ENCODE measurements at places on chromosomes 13 and 19.
A peak's percentile ranks its signal among the peaks of the same experiment; 100 is the strongest.

- DNase-seq, result peak; percentile 9
These were observed 30.1 kb downstream of the RCBTB2 start for GRCh38 chr13:48502601-48503319.

DNA sequence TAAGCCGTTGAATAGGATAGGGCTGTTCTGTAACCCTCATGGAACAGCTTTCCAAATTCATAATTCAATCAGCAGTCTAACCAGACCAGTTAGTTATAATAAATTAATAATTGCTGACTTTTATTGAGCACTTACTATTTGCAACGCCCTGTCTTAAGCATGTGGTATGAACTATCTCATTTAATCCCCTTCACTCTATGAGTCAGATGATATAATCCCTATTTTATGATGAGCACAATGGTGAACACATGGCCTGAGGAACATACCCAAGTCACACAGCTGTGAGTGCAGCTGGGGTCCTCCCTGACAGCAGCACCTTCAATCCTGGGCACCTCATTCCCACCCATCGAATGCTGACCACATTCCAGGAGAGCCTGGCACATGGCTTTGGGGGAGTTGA is 28.0 kb upstream of the SACS start:
- peak; percentile 32 for DNase-seq

DNA sequence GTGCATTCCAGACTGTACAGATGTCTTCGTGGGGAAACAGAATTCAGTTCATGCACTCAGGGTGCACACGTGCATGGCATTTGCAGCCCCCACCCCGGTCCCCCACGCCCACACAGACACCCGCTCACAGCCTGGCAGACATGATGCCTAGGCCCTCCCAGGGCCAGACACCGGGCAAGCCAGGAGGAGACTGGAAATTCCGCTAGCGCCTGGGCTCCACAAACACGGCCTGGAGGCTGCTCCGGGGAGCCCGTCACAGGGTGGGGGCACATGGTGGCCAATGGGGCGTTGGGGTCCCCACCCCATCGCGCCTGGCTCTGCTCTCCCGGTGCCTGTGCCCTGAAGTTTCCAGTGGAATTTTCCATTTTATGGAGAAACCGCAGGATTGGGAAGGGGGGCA is 3.6 kb downstream of the CILP2 start:
- DNase-seq, result no peak

GRCh38 chr19:45336696-45337251 is 3.8 kb upstream of the KLC3 start:
- no peak for DNase-seq

DNA sequence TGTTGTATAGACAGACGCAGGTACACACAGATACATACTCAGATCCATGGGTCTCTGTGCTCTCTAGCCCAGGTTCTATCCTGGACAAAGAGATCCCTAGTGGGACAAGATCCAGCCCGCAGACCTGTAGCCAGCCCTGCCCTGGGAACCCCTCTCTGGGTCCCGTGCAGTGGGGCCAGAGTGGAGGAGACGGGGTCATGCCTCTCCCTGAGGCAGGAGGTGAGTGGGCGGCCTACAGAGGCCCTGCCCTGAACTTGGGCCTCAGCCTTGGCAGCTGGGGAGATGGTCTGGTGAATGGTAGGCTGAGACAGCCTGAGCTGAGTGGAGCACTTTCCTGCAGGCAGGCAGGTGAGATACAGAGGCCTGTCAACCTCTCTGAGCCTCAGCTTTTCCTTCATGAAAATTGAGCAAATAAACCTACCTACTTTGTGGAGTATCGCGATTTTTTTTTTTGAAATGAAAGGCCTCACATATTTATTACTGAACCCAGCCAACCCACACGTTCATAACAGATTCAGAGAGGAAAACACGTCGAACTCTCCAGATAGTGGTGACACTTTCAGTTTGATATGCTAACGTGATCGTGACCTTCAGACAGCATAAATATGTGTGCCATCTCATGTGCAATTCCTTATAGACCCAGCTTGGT is 3.4 kb upstream of the JUND start:
- no peak for DNase-seq

DNA sequence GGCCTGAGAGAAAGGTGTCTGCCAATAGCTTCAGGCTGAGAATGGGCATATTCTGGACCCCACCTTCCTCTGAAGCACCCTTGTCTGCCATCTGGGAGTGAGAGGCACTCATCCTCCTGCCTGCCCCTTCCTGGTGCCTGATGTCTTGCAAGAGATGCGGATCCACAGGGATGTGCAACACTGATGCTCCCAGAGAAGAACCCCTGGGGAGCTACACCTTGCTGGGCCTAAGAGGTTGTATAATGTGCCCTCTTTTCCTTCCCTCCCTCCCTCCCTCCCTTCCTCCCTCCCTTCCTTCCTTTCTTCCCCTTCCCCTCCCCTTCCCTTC is 34.6 kb downstream of the ADPRHL1 start:
- no peak for DNase-seq

GRCh38 chr19:58009666-58010301 is 7.2 kb upstream of the ZNF606 start:
- DNase-seq, result no peak

GRCh38 chr13:47890146-47890814 is 110.8 kb downstream of the SUCLA2 start:
- no peak for DNase-seq

- no peak for DNase-seq
These were observed at the start of gene SCEL for GRCh38 chr13:77535448-77535847. SCEL (plus strand) TSS chr13:77535706; CDS start chr13:77555876, 20,170 bp downstream.

DNA sequence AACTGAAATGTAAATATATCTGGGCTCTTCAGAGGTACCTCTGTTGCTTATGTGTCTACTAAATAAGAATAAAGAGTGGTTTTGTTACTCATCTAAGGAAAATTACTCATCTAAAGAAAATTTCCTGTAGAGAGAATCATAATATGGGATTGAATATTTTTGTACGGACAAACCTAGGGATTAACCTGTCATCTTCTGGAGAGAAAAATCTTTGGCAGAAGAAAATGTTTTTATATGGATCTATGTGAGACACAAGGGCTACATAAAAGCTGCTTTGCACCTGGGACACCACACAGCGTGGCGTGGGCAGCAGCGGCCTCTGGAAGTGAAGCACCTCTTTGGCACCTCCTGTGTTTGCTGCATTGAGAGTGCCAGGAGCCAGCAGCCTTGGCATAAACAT is 242.9 kb upstream of the DACH1 start:
- DNase-seq, result peak; percentile 36

GRCh38 chr19:19816679-19817078 is 4.9 kb downstream of the ZNF506 start:
- no peak for DNase-seq

DNA sequence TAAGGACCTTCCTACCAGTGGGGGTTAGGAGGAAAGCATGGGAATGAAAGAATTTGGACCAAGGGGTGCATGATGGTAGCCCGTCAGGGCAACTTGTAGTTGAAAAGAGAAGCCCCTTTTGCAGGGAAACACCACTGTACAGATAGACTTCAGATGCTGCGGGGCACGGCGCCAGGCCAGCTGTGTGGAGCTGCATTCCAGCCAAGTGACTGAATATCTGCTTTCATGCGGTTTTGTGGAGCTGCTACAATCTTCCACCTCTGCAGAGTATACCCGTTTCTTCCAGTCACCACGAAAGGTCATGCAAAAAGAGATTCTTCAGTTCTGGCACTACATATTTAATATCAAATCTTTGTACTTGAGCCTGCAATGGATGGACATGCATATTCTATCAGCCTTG is 104.7 kb downstream of the RGCC start:
- peak; percentile 88 for DNase-seq

DNA sequence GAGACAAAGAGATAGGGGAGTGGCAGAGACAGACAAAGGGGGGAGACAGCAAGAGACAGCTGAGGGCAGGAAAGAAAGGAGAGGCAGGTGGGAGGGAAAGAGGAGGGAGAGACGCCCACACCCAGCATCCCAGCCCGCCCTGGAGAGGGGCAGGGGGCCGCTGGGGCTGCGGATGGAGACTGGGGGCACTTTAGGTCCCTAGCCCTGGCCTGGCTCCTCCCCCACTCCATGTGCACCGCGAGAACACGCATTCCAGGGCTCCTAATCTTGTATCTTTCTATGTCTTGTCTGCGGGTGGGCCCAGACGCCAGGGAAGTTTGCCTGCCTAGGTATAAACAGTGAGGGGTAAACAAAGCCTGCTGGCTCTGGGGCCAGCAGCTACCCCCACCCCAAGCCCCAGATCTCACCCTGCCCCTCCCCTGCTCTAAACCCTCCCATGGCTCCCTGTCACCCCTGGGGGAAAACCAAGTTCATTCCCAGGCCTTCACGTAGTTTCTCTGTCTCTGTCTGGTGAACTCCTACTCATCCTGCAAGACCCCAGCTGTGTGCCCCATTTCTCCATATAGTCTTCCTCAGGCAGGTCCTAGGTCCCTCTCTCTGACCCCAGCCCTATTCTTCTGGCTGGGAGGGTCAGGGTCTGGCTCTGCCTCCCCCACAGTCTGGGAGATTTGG is 5.7 kb downstream of the TLE5 start:
- no peak for DNase-seq

DNA sequence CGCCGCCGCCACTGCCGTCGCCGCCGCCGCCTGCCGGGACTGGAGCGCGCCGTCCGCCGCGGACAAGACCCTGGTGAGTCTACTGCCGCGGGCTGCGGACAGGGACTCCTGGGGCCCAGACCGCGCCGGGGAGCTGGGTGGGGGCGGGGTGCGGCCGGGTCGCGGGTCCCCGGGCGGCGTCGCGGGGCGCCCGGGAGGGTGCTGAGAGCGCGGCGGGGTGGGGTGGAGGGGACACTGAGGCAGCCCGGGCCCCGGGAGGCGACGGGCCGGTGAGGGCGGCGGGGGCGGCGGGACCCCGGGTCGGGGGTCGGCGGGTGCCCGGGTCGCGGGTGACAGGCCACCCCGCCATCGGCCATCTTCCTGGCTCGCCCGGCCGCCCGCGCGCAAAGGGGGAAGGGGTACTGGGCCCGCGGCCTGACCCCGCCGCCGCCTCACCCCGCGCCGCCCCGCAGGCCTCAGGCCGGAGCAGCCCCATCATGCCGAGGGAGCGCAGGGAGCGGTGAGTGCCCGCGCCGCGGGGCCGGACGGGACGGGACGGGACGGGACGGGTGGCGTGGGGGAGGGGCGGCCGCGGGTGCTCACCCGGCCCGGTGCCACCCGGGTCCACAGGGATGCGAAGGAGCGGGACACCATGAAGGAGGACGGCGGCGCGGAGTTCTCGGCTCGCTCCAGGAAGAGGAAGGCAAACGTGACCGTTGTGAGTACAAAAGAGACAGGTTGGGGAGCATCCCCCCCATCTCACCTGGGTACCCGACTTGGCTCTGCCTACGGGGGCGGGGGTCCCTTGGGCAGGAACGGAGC is 489 bp downstream of the CCNE1 start:
- no peak for DNase-seq

- DNase-seq, result no peak
These were observed 20.3 kb upstream of the GGACT start for GRCh38 chr13:100608906-100609305.

DNA sequence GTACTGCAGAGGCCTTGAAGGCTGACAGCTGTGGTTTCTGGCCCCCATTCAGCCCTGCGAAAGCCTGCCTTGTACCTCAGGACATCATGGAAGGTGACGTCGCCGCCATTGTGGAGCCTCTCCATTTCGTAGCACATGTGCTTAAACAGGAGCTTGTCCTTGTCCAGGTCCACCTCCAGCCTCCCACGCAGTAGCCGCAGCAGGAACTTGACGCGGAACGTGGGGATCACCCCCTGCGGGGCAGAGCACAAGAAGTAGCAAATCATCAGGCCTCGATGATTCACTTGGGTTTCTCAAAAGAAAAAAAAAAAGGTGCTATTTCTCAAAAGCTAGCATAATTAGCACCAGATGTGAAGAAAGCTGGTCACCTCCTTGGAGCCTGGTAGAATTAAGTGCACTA is 351.0 kb downstream of the NALCN start:
- no peak for DNase-seq

DNA sequence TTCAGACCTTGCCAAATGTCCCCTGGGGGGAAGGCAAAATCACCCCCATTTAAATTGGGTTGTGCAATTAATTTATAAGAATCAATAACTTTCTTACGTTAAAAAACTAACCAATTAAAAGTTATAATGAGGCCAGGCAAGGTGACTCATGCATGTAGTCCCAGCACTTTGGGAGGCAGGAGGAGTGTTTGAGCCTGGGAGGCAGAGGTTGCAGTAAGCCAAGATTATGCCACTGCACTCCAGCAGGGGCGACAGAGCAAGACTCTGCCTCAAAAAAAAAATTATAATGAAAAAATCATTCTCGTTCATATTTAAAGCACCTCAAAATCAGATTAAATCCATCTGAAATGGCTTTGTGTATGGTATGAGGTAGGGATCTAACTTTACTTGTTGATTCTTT is 18.4 kb upstream of the SIGLEC14 start:
- peak; percentile 19 for DNase-seq

DNA sequence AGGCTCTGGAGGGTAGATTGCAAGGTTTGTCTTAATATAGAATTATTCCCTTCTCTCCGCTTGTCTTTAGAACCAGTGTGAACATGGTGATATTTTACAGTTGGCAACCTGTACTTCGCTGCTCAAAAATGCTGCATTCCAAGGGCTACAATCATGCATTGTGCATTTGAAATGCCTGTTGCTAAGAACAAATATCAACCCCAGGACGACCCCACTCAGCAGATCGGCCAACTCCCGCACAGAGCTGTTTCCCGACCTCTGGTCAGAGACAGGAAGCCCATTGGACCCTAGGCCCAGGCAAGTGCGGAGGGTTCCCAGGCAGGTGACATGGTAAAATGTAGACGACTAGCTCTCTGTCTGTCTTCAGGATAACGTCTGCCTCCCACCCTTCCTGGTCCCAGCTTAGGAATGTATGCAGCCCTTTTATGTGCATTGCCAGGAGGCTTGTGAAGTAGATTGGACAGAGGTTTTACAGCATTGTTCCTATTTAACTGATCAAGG is 263.5 kb downstream of the FOXO1 start:
- DNase-seq, result peak; percentile 72

DNA sequence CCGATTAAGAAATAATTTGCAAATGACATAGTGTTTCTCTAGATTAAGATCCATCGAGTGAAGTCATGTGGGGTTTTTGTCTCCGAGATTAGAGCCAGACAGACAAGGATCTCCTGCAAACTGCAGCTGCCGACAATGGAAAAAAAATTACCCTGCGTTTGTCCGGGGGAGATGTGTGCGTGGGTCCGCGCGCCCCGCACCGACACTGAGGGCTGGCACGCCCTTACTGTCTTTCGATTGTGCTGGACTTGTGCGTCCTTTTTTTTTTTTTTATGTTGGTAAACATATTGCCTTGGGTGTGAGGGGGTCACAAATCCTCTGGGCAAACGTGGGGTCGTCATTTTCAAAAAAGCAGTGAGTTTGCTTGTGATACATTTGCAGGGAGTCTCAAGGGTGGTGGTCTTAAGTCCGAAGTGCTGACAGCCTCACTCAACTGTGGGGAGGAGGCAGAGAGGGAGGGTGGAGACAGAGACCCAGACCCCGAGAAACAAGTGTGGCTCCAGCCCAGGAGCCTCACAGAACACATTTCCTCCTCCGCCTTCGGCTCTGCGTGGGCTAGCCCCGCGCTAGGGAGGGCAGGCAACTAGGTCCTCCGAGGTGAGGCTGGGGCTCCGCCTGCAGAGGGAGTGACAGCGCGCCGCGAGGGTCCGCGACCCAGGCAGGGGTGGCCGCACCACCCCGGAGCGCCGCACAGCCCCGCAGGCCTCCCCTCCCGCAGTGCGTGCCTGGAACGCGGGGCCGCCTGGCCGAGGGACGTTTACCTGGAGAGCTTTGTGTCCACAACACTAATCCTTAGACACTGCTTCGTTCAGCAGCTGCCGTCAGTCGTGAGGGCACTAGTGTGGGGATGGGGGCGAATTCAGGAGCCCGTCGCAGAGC is 11.7 kb upstream of the SOX1 start:
- no peak for DNase-seq
